ENCODE measurements at places on chromosomes 11 and 22.
A peak's percentile ranks its signal among the peaks of the same experiment; 100 is the strongest.

GRCh38 chr22:24176630-24177029 is 4.7 kb upstream of the SUSD2 start:
- DNase-seq: no peak

- no peak for DNase-seq
Measured at GRCh38 chr22:30804626-30805025, 110.0 kb downstream of the OSBP2 start.

DNA sequence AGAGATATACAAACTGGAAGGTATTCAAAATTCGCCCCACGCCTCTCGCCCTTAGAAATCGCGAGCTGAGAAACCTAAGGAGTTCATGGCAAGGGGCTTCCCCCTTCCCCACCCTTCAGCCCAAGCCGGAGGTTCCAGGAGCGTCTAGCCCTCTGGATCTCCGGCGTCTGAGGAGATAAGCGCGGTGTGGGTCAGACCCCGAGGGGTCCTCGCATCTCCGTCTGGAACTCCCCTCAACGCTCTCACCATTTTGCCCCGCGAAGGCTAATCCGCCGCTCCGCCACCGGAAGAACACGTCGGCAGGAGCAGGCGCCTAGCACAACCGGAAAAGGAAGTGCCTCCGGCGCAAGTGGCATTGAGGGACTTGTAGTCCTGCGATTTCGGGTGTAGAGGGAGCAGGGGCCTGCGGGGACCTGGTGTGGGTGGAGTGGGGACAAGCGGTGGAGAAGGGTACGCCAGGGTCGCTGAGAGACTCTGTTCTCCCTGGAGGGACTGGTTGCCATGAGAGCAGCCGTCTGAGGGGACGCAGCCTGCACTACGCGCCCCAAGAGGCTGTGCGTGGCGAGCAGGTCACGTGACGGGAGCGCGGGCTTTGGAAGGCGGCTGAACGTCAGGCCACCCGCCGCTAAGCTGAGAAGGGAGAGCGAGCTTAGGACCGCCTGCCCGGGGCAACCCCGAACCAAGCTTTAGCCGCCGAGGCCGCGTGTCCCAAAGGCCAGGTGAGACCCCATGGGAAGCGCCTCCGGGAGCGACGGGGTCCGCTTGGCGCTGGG is at the start of the genes FEN1 and TMEM258:
TSS of gene FEN1 (plus strand) at position 602 of the 773 bp plus-strand sequence. CDS start 2,451 bp downstream, outside the sequence.
TSS of gene TMEM258 (minus strand) at position 290 of the 773 bp plus-strand sequence. CDS start at position 249, 41 bp downstream.
- peak; percentile 88 for DNase-seq

DNA sequence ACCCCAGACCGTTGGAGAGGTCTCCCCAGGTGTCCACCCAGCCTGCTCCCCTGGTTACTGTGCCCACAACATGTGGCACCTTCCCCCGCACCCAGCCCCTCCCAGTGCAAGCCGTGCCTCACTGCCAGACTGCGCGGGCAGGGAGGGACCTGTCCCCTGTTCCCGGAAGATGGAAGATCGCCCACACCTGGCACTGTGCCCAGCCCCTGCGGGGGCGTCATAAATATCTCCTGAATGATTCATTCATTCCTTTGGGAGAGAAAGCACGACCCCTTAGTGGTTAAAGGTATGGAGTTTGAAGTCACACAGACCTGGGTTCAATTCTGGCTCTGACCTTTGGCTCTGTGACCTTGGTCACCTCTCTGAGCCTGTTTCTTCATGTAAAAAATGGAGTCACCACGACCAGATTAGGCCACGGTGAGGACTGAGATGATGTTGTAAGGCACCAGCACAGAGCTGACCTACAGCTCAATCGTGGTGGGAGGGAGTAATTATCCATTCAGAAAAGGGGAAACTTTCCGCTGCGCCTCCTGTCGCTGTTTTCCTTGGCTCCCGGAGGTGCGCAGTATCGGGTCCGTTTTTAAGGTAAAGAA is 497 bp upstream of the SYT12 start:
- no peak for DNase-seq

- no peak for DNase-seq
Measured at GRCh38 chr11:46504817-46505613, 88.8 kb downstream of the AMBRA1 start.

- DNase-seq: no peak
Measured at GRCh38 chr11:61826930-61827570, 1.1 kb upstream of the FADS2 start.
